ENCODE measurements at places on chromosomes 7 and 10. TPM values are rescaled to one million over a fixed set of nuclear protein-coding genes. Genes with fewer than 3 reads are reported as not detected.

CALHM3 gene
- 13.1 TPM for total RNA-seq

SPDYE3 gene
- not detected for total RNA-seq

IDI2 gene
- not detected for total RNA-seq

INA gene
- total RNA-seq = 20.9 TPM

ELFN1 gene
- total RNA-seq = 0.09 TPM

LRRC61 gene
- 42.3 TPM for total RNA-seq

- H3K4me3 ChIP-seq = no peak overlapping the region
- no peaks in the 10 kb centered on the region for H3K4me1 ChIP-seq
- H3K27ac ChIP-seq = no peak overlapping the region
- H3K27me3 ChIP-seq = no peaks in the 10 kb centered on the region
Observed at GRCh38 chr10:124604214-124605000, 139.8 kb downstream of the FAM53B start.

GRCh38 chr7:1592299-1592871 lies 22.6 kb upstream of the PSMG3 start:
- no peaks in the 10 kb centered on the region for H3K4me1 ChIP-seq
- no peak overlapping the region for H3K4me3 ChIP-seq

DNA sequence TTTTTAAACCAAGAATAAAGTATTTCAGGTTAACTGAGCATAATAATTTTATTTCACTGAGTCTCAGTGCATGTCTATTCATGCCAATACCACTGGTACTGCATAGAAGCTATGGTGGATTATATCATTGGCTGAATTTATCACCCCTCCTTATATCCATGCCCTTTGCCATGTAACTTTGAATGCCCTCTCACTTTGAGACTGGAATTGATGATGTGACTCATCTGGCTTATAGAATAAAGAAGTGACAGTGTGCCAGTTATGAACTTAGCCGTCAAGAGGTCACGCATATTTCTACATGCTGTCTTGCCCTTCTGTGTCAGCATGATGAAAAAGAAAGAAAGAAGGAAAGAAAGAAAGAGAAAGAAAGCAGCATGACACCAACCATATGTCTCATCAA lies 20.7 kb upstream of the ABLIM1 start:
- no peak overlapping the region for H3K27ac ChIP-seq
- H3K36me3 ChIP-seq = no peaks in the 10 kb centered on the region
- H3K4me3 ChIP-seq = no peak overlapping the region

DNA sequence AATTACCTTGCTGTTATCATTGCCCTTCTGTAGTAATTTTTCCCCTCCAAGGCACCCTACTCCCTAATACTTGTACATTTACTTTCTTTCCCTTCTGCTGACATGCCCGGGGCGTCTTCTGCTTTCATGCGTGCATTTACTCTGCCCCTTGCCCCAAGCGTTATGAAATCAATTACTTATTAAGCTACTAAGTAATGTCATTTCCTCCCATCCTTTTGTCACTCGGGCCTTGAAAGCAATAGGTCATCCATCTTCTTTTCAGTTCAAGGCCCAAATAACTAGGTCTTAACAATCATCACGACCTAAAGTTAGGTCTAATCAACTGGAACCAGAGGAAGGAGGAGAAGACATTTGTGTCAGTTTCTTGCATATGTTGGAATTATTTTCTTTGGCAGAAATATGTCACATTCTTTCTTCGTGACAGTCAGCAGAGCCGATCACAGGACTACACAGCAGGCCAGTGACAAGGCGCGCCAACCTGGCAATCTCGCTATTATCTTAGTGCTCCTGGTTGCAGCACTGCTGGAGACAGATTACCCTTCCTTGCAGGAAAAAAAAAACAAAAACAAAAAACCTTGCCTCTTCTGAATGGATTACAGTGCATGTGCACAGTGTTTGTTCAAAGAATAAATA lies 179.2 kb downstream of the RELN start:
- H3K27me3 ChIP-seq = no peaks in the 10 kb centered on the region
- H3K36me3 ChIP-seq = no peaks in the 10 kb centered on the region
- DNase-seq = no peak
- no peak overlapping the region for H3K4me3 ChIP-seq
- H3K27ac ChIP-seq = no peak overlapping the region

GRCh38 chr10:102633287-102633686 lies 11.0 kb upstream of the TRIM8 start:
- no peak overlapping the region for H3K4me3 ChIP-seq
- peaks cover 76% of the 10 kb centered on the region for H3K4me1 ChIP-seq
- H3K27me3 ChIP-seq = no peaks in the 10 kb centered on the region
- H3K36me3 ChIP-seq = no peaks in the 10 kb centered on the region
- no peak for DNase-seq
- peak overlapping the region; percentile 71 for H3K27ac ChIP-seq

DNA sequence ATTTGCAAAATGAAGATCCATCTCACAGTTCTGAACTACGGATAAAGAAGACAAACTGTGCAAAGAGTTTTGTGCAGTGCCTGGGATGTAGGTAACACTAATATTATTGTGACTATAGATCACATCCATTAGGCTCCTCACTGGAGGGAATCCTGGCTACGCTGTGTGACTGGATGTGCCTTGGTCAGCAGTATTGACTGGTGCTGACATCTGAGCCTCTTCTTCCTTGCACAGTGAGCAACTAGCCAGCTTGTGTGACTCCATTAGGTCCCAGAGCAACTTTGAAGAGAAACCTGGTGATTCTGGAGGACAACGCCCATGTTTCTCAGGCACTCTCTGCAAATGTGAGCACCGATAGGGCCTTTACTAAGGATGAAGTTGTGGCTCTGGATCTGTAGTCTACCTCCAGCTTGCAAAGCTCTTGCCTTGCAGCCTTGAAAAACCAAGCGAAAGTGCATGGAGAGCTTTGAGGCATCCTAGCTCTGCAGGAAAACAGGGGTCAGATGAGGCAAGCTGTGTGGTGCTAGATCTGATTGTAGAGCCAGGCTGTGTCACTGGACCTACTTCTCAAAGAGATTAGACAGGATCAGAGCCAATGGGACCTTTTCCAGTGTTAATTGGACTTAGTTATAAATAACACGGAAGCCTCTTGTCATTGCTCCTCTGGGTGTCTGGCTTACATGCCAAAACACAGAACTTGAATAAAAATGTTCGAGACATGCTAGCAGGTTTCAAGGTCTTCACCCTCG lies 303.6 kb upstream of the LYZL1 start:
- no peak for DNase-seq
- H3K36me3 ChIP-seq = no peaks in the 10 kb centered on the region
- H3K4me1 ChIP-seq = peaks cover 14% of the 10 kb centered on the region
- H3K27me3 ChIP-seq = no peaks in the 10 kb centered on the region
- H3K27ac ChIP-seq = no peak overlapping the region

DNA sequence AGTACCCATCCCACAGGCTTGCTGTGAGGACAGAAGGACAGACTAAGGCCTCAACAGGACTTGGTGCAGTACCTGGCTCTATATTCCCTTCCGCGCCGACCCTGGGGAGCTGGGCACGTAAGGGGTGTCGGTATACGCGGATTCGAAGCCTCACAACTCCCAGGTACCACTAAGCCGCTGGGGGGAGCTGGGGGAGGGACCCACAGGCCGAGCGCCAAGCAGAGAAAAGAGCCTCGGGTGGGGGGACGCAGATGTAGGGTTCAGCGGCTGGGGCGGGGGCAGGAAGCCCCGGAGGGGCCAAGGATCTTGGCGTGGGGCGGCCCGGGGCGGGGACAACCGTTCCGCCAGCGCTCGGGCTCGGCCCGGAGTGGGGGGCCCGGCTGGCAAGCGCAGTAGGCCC lies 126.4 kb upstream of the ZNF746 start:
- H3K4me1 ChIP-seq = peaks cover 21% of the 10 kb centered on the region
- peak overlapping the region; percentile 89 for H3K4me3 ChIP-seq
- H3K27ac ChIP-seq = no peak overlapping the region
- H3K27me3 ChIP-seq = 0 out of 2 replicates have a peak, but pooled peaks cover 4% of the 10 kb centered on the region
- peaks cover 19% of the 10 kb centered on the region for H3K36me3 ChIP-seq
- DNase-seq = peak; percentile 33

- H3K4me1 ChIP-seq = peaks cover 33% of the 10 kb centered on the region
- no peaks in the 10 kb centered on the region for H3K27me3 ChIP-seq
- DNase-seq = no peak
- peak overlapping the region; percentile 16 for H3K27ac ChIP-seq
- H3K4me3 ChIP-seq = no peak overlapping the region
Observed at GRCh38 chr10:13775786-13776775, 189.3 kb downstream of the PRPF18 start.

GRCh38 chr7:152072421-152072820 lies 46.9 kb downstream of the GALNT11 start:
- H3K27ac ChIP-seq = no peak overlapping the region
- H3K4me1 ChIP-seq = no peaks in the 10 kb centered on the region
- H3K27me3 ChIP-seq = no peaks in the 10 kb centered on the region
- H3K36me3 ChIP-seq = no peaks in the 10 kb centered on the region

GRCh38 chr10:86300931-86301830 lies 65.4 kb downstream of the GRID1 start:
- H3K36me3 ChIP-seq = no peaks in the 10 kb centered on the region
- no peaks in the 10 kb centered on the region for H3K4me1 ChIP-seq
- no peak overlapping the region for H3K27ac ChIP-seq
- no peak for DNase-seq
